H1 (cell line): ENCODE measurements at places on chromosomes 2 and 18. TPM values are rescaled to one million over a fixed set of nuclear protein-coding genes. Genes with fewer than 3 reads are reported as not detected.

- no peak overlapping the region for H3K4me3 ChIP-seq
- no peak overlapping the region for H3K27ac ChIP-seq
- no peaks in the 10 kb centered on the region for H3K36me3 ChIP-seq
- DNase-seq: no peak
Measured at GRCh38 chr2:20015482-20016083, 3.1 kb upstream of the MATN3 start.

DNA sequence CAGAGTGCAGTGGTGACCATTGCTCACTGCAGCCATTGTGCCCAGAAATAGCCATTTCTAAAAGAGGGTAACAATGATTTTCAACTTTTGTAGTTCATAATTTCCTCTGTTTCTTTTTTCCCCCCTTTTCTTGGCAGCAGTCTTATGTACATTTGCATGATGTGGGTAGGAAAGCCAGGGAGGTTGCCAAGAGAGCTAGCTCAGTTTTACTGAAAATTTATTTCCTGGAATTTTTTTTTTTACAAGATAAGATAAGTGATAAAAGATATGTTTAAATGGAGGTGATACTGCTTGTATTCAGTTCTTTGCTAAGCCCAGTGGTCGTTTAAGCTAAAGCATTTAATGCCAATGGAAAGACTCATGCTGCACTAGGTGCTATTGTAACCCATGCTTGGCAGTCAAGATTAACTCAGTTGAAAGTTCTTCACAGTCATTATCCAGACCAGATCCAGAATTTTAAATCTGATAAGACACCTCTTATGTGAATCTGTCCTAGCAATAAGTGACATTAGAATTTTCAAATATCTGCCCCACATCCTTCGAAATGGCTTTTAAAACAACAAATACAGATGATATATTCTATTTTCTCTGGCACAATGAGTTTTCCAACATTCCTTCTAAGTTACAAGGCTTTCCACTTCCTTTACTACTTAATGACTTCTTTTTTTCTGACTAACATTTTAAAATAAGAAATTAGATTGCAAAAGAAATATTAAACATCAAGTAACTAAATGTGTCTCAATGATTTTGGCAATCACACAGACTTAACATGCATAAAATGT is 4.4 kb upstream of the ATP8B1 start:
- H3K36me3 ChIP-seq: no peaks in the 10 kb centered on the region
- H3K4me3 ChIP-seq: no peak overlapping the region
- no peak overlapping the region for H3K27ac ChIP-seq

- H3K27me3 ChIP-seq: no peaks in the 10 kb centered on the region
- H3K36me3 ChIP-seq: no peaks in the 10 kb centered on the region
- H3K4me3 ChIP-seq: no peak overlapping the region
- no peak for DNase-seq
- H3K27ac ChIP-seq: no peak overlapping the region
Measured at GRCh38 chr2:2698182-2699120, 367.4 kb upstream of the MYT1L start.

DNA sequence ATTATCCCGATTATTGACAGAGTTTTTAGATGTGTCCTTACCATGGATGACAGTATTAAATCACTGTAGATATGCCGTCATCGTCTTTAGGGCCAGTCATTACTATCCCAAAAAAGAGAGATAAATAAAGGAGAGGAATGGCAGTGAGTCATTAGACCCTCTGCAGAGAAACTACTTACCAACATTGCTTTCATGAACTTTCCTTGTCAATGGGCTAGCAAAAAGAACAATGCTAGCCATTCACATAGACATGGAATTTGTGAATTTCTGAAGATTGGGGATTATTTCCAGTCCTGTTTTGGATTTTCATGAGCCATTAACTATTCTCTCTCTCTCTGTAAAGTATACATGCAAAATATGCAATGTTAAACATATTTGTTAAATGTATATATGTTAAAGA is 319.4 kb upstream of the FANCL start:
- no peak for DNase-seq
- no peaks in the 10 kb centered on the region for H3K27me3 ChIP-seq
- no peak overlapping the region for H3K4me3 ChIP-seq
- no peaks in the 10 kb centered on the region for H3K36me3 ChIP-seq
- H3K4me1 ChIP-seq: no peaks in the 10 kb centered on the region
- no peak overlapping the region for H3K27ac ChIP-seq

DNA sequence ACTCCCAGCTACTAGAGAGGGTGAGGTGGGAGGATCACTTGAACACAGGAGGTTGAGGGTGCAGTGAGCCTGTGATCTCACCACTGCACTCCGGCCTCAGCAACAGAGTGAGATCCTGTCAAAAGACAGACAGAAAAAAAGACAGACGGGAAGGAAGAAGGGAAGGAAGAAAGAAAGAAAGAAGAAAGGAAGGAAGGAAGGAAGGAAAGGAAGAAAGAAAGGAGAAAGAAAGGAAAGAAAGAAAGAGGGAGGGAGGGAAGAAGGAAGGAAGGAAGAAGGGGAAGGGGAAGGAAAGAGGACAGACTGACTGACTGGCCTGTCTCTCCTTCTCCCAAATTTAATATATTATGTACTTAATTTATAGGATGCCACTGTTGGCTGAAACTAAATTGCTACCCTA is 21.6 kb downstream of the SP9 start:
- no peaks in the 10 kb centered on the region for H3K36me3 ChIP-seq
- H3K27ac ChIP-seq: no peak overlapping the region
- DNase-seq: no peak

DNA sequence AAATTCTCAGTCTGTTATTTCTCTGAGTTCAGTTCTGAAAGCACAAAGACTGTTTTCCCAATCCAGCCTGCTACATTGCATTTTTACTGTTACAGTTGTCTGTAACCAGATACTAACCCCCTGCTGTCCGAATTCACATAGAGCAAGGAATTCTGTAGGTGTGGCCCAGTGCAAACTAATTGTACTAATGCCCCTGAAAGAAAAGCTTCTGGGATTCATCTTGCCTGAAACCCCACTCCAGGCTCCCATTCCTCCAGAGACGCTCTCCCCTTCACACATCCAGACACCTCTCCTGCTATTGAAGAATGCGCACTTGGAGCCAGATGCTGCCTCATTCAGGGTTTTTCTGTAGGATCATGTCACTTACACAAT is 127.0 kb downstream of the TTC32 start:
- H3K4me1 ChIP-seq: peaks cover 7% of the 10 kb centered on the region
- no peaks in the 10 kb centered on the region for H3K36me3 ChIP-seq

DNA sequence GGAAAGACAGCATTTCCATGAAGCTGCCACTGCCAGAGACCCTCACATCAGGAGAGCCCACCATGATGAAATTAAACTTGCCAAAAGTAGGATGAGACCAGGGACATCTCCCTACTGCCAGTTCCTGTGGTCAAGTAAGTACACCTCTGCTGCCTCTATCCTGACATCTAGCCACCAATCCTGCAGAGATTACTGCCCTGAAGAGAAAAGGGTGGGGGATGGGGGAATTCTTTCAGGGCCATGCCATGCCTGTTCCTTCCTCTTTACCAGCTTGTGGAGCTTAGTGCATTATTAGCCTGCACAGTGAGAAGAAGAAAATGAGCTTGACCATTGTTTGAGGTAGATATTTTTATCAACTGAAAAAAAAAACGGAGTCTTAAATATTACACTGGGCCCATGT is 397.2 kb upstream of the CDH2 start:
- H3K4me1 ChIP-seq: 0 out of 2 replicates have a peak, but pooled peaks cover 4% of the 10 kb centered on the region
- no peak overlapping the region for H3K27ac ChIP-seq
- no peaks in the 10 kb centered on the region for H3K27me3 ChIP-seq
- DNase-seq: no peak

DNA sequence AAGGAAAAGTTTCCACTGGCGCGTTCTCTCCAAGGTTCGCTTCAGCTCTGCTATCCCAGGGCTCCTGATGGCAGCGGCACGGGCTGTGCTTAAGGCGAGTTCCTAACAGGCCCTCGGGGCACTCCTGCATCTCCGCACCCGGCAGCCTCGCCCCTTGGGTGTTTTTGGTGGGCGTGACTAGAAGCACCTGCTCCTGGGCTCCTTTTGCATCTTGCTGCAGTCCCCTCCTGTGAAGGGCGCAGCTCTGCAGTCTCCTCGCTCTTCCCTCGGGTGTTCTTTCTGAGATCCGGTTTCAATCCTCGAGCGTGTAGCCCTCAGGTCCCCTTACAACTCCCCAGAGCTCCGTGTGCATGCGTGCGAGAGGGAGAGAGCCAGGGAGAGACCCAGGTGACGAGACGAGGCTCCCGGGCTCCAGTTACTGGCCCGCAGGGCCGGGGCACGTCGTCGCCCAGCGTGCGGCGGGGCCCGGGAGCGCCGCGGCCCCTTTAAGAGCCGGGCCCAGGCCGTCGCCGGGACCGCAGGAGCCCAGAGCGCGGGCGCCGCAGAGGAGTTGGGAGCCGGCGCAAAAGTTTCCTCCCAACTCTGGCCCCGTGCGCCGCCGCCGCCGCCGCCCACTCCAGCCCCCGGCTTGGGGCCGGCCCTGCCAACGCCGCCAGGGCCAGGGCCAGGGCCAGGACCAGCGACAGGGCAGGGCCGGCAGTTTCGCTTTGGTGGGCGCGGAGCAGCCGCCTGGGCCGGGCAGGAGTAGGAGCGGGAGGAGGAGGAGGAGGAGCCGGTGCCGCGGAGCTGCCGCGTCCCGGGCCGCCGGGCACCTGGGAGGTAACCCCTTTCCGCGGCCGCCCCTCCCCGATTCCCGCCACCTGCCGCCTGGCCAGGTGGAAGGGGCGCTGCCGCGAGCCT is at the start of gene PARD3B:
Gene PARD3B, plus strand, starts transcription at position 515 of the 900 bp plus-strand sequence. CDS start 525 bp downstream, outside the sequence.
- peak within 1 kb of the TSS; percentile 32 for H3K4me3 ChIP-seq
- no peak for DNase-seq
- H3K36me3 ChIP-seq: no peaks in the 10 kb centered on the region

DNA sequence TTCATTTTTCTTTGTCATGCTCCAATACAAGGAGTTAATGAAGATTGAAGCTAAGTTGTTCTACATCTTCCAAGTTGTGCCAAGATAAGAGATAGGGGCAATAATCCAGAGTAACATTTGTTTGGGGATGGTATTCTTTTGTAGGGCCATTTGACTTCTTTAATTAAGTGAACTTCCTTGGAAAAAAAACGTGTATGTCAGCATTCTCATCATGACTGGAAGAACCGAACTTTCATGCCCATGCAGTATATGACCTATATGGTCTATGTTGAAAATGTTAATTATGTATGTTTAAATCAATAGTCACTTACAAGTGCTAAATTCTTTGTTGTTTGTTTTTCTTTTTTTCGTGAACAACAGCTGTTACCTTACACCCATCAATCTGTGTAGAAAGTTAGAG is 319.5 kb upstream of the LRRTM1 start:
- no peak overlapping the region for H3K27ac ChIP-seq
- no peaks in the 10 kb centered on the region for H3K27me3 ChIP-seq
- H3K36me3 ChIP-seq: no peaks in the 10 kb centered on the region
- H3K4me1 ChIP-seq: no peaks in the 10 kb centered on the region
- H3K4me3 ChIP-seq: no peak overlapping the region
- DNase-seq: no peak

- no peak for DNase-seq
- H3K27ac ChIP-seq: no peak overlapping the region
- no peak overlapping the region for H3K4me3 ChIP-seq
- no peaks in the 10 kb centered on the region for H3K4me1 ChIP-seq
- no peaks in the 10 kb centered on the region for H3K27me3 ChIP-seq
- H3K36me3 ChIP-seq: peaks cover 15% of the 10 kb centered on the region; the same call in 1 of the 2 replicates
Measured at GRCh38 chr2:64581777-64582539, 57.8 kb downstream of the AFTPH start.

GRCh38 chr18:57819671-57820460 is 16.8 kb upstream of the ATP8B1 start:
- no peaks in the 10 kb centered on the region for H3K4me1 ChIP-seq
- H3K36me3 ChIP-seq: no peaks in the 10 kb centered on the region
- DNase-seq: no peak
- H3K27me3 ChIP-seq: no peaks in the 10 kb centered on the region

DNA sequence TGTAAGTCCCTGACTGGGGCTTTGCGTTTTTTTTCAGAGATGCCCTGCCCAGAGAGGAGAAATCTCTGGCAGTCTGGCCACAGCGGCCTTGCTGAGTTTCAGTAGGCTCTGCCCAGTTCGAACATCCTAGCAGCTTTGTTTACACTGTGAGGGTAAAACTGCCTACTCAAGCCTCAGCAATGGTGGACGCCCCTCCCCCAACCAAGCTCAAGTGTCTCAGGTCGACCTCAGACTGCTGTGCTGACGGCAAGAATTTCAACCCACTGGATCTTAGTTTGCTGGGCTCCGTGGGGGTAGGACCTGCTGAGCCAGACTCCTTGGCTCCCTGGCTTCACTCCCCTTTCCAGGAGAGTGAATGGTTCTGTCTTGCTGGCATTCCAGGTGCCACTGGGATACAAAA is 31.7 kb downstream of the L3MBTL4 start:
- DNase-seq: no peak
- no peak overlapping the region for H3K27ac ChIP-seq
- H3K36me3 ChIP-seq: no peaks in the 10 kb centered on the region
- H3K4me3 ChIP-seq: no peak overlapping the region

GRCh38 chr2:18792684-18793083 is 203.3 kb upstream of the NT5C1B start:
- H3K27ac ChIP-seq: no peak overlapping the region
- no peak for DNase-seq
- H3K4me3 ChIP-seq: no peak overlapping the region
- no peaks in the 10 kb centered on the region for H3K36me3 ChIP-seq
- H3K27me3 ChIP-seq: no peaks in the 10 kb centered on the region

GRCh38 chr2:50991602-50992001 is 40.3 kb downstream of the NRXN1 start:
- H3K36me3 ChIP-seq: no peaks in the 10 kb centered on the region
- H3K27me3 ChIP-seq: no peaks in the 10 kb centered on the region
- DNase-seq: no peak
- no peak overlapping the region for H3K27ac ChIP-seq
- no peak overlapping the region for H3K4me3 ChIP-seq
- H3K4me1 ChIP-seq: no peaks in the 10 kb centered on the region

DNA sequence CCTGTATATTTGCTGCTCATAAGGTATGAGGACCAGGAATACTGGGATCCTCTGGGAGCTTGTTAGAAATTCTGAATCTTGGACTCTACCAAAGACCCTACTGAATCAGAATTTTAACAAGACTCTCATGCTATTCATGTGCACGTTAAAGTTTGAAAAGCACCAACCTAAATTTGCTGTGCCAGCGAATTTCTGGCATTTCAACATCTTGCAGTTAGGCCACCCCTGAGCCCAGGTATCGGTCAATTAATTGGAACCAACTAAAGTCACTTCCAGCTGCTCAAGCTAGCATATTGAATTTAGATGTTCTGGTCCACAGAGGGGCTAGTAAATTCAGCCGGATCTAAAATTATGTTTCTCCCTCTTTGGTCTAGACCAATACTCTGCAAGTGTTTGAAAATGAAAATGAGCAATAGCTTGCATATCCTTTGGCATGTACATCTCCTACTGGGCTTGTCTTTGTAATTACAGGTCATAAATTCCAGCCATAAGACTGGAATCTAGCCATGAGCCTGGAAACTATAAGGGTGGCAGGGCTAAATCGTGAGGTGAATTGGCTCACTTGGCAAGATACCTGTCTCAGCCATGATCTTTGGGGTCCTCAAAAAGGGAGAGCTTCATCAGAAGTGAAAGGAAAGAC is 72.4 kb downstream of the SKA1 start:
- no peak overlapping the region for H3K27ac ChIP-seq
- no peaks in the 10 kb centered on the region for H3K27me3 ChIP-seq
- DNase-seq: no peak
- no peaks in the 10 kb centered on the region; the same call in 1 of the 2 replicates for H3K36me3 ChIP-seq
- H3K4me3 ChIP-seq: no peak overlapping the region
- no peaks in the 10 kb centered on the region for H3K4me1 ChIP-seq

- H3K4me1 ChIP-seq: peaks cover 11% of the 10 kb centered on the region
- H3K36me3 ChIP-seq: no peaks in the 10 kb centered on the region
Measured at GRCh38 chr18:62522504-62523254, at the start of gene ZCCHC2. ZCCHC2 (plus strand) TSS chr18:62523025; CDS start chr18:62523425, 400 bp downstream.

OBSL1 gene
- total RNA-seq: 127 and 135 TPM in 2 replicates

STPG4 gene
- 0.27 and 0.28 TPM in 2 replicates for total RNA-seq

VWC2L gene
- not detected in 2 replicates for total RNA-seq

OR6B2 gene
- total RNA-seq: not detected in 2 replicates

TNFAIP6 gene
- total RNA-seq: 1.1 and 2.0 TPM in 2 replicates

GREB1 gene
- total RNA-seq: 41.7 and 43.4 TPM in 2 replicates

GAL3ST2 gene
- total RNA-seq: not detected in 2 replicates
